ENCODE measurements at places on chromosomes 6 and 20.

DNA sequence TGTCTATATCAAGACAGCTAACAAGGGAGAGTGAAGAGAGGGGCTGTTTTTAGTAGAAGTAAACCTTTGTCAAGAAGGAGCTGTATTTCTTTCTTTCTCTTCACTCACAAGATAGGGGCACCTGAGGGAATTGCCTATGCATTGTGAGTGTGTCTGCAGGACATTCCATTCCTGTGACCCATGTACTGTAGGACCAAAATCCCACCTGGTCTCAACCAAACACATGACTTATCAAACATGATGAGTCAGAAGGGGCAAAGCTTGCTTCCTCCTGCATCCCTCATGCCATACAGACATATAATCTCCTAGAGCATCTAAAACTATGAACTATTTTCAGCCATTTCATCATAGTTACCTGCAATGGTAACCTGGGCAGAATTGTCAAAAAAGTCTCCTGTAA lies 21.8 kb downstream of the PKHD1 start:
- no peak for DNase-seq

GRCh38 chr20:46336735-46337134 lies 28.4 kb upstream of the CDH22 start:
- DNase-seq = no peak

DNA sequence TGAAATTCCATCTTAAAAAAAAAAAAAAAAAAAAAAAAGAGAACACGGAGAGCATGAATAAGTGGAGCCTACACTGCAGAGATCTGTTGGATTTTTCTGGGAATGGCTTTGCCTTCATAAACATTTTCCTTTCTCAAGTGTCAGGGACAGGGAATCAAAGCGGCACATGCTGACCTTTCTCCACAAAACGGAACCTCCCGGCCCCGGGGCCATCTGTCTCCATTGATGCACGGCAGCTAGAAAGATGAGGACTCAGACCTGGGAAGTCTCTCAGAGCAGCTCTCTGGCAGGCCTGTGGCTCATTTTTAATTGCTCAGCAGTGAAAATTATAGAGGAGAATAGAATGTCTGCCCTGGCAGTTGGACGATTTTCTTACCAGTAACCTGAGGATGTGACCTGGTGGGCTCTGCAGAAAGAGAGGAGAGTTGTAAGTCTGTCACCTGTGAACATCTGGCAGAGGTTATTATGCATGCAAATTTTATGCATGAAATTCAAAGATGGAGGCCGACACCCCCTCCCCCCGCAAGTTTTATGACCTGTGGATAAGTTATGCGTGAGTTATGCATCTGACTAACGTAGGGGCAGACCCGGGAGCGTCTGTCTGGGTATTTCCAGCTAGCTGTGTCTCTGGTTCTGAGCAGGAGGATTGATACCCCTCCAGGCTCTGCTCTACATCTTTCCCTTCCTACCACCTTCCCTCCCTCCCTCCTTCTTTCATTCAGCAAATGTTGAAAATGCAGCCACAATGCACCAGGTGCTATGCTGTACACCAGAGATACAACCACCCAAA lies 352.5 kb downstream of the CDH26 start:
- no peak for DNase-seq

DNA sequence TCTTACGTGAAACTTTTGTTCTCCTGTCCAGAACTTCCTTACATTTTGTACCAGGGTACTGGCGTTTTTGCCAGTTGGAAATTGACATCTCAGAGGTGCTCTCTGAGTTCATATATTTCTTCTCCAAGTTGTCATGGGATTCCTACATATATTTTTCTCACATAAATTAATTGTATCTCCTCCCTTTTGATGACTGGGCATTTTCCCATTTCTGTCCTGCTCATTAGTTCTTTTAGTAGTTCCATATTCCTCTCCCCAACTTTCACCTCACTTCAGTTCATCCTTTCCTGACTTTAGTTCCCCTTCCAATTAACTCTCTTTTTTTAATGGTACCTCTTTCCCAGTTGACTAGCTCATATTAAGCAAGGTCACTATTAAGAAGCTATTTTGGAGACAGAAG lies 10.8 kb downstream of the ZKSCAN8 start:
- DNase-seq = no peak

- DNase-seq = no peak
Measured at GRCh38 chr6:11889572-11889971, 111.0 kb upstream of the ADTRP start.

GRCh38 chr6:72651174-72651573 lies 29.3 kb downstream of the KCNQ5 start:
- no peak for DNase-seq

- DNase-seq = no peak
Measured at GRCh38 chr6:87344731-87345130, at the start of gene C6orf163. Gene C6orf163 (plus strand): TSS chr6:87344813. CDS start chr6:87345100, 287 bp downstream.

GRCh38 chr6:116191881-116192280 lies 62.0 kb downstream of the TSPYL4 start:
- DNase-seq = no peak

- no peak for DNase-seq
Measured at GRCh38 chr6:38131527-38131965, 312.0 kb downstream of the ZFAND3 start.

DNA sequence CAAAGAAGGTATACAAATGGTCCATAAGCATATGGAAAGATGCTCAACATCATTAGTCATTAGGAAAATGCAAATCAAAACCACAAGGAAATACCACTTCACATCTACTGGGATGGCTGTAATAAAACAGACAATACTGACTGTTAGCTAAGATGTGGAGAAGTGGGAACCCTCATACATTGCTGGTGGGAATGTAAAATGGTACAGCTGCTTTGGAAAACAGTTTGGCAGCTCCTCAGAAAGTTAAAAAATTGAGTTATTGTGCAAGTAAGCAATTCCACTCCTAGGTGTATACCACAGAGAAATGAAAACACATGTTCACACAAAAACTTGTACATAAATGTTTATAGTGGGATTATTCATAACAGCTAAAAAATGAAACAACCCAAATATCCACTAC lies 173.0 kb upstream of the JAG1 start:
- DNase-seq = no peak

- DNase-seq = no peak
Measured at GRCh38 chr6:35475573-35475972, 7.4 kb downstream of the RPL10A start.

- DNase-seq = no peak
Measured at GRCh38 chr20:60906555-60906954, 345.5 kb upstream of the CDH4 start.

- DNase-seq = no peak
Measured at GRCh38 chr6:135282395-135282794, 101.3 kb downstream of the MYB start.

- no peak for DNase-seq
Measured at GRCh38 chr6:163889904-163890514, 475.5 kb downstream of the QKI start.

GRCh38 chr20:32672982-32673851 lies 524 bp downstream of the C20orf203 start:
- no peak for DNase-seq

GRCh38 chr20:25394276-25394675 lies 3.6 kb upstream of the ABHD12 start:
- DNase-seq = no peak

All from uterus (tissue), 4 donors.